ENCODE measurements at places on chromosomes 1 and 21. TPM values are rescaled to one million over a fixed set of nuclear protein-coding genes. Genes with fewer than 3 reads are reported as not detected.

OVAAL gene
- not detected for total RNA-seq

FMO2 gene
- not detected for total RNA-seq

TAL1 gene
- total RNA-seq, result not detected

OR2L2 gene
- not detected for total RNA-seq

CELA2A gene
- not detected for total RNA-seq

CCDC28B gene
- total RNA-seq, result 71.4 TPM

SLC26A9 gene
- total RNA-seq, result not detected

LINGO4 gene
- 0.32 TPM for total RNA-seq

HCN3 gene
- 5.1 TPM for total RNA-seq

ADAMTS1 gene
- total RNA-seq, result 0.99 TPM

AXDND1 gene
- total RNA-seq, result 1.4 TPM

FMOD gene
- total RNA-seq, result not detected

GSTM5 gene
- total RNA-seq, result 0.05 TPM

CYP4A11 gene
- total RNA-seq, result not detected

DNA sequence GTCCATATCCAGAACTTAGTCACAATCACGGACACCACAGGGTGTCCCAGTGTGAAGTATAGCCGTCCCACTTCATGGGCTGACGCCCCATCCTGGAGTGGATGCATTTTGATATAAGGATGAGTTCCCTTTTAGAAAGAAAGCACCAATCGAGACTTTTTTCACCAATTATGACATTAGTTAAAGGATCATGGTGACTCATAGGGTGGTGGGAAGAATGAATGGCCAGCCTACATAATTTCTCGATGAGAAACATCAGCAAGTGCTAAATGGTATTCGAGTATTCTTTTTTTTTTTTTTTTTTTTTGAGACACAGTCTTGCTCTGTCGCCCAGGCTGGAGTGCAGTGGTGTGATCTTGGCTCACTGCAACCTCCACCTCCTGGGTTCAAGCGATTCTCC, 38.5 kb upstream of the USP1 start:
- no peaks in the 10 kb centered on the region for H3K36me3 ChIP-seq
- H3K4me1 ChIP-seq, result no peaks in the 10 kb centered on the region
- no peaks in the 10 kb centered on the region for H3K27me3 ChIP-seq
- DNase-seq, result no peak

DNA sequence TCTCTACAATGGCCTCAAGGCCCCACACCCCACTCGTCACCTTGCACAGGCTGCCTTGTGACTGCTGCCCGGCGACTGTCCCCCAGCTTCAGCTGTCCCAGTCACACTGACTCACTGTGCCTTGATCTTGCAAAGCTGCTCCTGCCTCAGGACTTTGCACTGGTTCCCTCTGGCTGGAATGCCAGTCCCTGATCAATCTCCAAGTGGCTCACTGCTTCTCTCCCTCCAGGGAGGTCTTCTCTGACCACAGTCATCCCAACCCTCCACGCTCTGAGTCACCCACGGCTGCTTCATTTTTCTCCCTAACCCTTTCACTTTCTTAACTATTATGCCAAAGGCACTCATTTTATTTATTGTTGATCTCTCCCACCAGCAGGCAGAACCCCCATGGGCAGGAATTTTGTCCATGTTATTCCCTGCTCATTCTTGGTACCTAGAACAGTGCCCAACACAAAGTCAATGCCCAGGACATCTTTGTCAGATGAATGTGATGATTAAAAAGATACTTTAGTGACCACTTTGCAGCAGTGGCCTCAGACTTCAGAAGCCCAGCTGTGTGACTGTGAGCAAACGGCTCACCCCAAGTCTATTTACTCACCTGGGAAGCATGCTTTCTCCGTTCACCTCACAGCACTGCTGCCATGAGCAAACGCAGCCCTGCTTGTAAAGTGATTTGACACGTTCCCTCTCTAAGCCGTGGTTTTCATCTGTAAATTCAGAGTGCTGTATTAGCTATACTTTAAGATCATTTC, 53.4 kb downstream of the ZBTB18 start:
- peaks cover 2% of the 10 kb centered on the region for H3K27me3 ChIP-seq
- H3K4me1 ChIP-seq, result peaks cover 10% of the 10 kb centered on the region
- no peak overlapping the region for H3K27ac ChIP-seq
- no peaks in the 10 kb centered on the region for H3K36me3 ChIP-seq
- H3K4me3 ChIP-seq, result no peak overlapping the region
- no peak for DNase-seq

GRCh38 chr1:44721485-44722361, 9.2 kb downstream of the RNU5D-1 start:
- H3K4me1 ChIP-seq, result peaks cover 75% of the 10 kb centered on the region
- H3K4me3 ChIP-seq, result peak overlapping the region; percentile 52
- peak overlapping the region; percentile 99 for H3K27ac ChIP-seq
- DNase-seq, result peak; percentile 93
- H3K27me3 ChIP-seq, result no peaks in the 10 kb centered on the region

DNA sequence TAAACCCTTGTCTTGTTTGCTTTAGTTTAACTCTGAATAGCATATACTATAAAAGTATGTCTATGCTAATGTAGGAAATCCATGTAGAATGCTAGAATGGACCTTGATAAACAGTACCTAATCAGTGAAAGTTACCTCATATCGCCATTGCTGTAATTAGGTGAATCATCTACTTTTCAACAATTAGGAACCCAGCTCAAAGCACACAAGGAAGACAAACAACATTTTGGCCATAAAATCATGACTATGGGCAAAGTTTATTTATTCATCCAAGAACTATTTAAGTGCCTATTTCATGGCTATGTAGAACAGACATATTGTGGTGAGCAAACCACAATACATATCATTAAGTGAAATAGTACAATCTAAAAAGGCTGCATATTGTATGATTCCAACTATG, 1043.2 kb downstream of the BRINP3 start:
- DNase-seq, result no peak
- H3K27me3 ChIP-seq, result no peaks in the 10 kb centered on the region
- no peaks in the 10 kb centered on the region for H3K36me3 ChIP-seq
- no peak overlapping the region for H3K27ac ChIP-seq

- H3K4me1 ChIP-seq, result peaks cover 50% of the 10 kb centered on the region
- H3K4me3 ChIP-seq, result peak overlapping the region; percentile 85
- H3K27ac ChIP-seq, result peak overlapping the region; percentile 84
- no peak for DNase-seq
- peaks cover 13% of the 10 kb centered on the region for H3K27me3 ChIP-seq
- H3K36me3 ChIP-seq, result peaks cover 27% of the 10 kb centered on the region
These were observed 1.3 kb downstream of the SCYL3 start for GRCh38 chr1:169892176-169892926.

GRCh38 chr1:237043846-237044636, 2.1 kb downstream of the RYR2 start:
- H3K36me3 ChIP-seq, result peaks cover 4% of the 10 kb centered on the region
- peaks cover 4% of the 10 kb centered on the region for H3K4me1 ChIP-seq
- H3K4me3 ChIP-seq, result no peak overlapping the region
- peaks cover 46% of the 10 kb centered on the region for H3K27me3 ChIP-seq

- H3K4me3 ChIP-seq, result no peak overlapping the region
- H3K4me1 ChIP-seq, result no peaks in the 10 kb centered on the region
- no peak for DNase-seq
- H3K27ac ChIP-seq, result no peak overlapping the region
- peaks cover 39% of the 10 kb centered on the region for H3K36me3 ChIP-seq
- H3K27me3 ChIP-seq, result no peaks in the 10 kb centered on the region
These were observed 21.2 kb upstream of the EPRS1 start for GRCh38 chr1:220067269-220068204.

DNA sequence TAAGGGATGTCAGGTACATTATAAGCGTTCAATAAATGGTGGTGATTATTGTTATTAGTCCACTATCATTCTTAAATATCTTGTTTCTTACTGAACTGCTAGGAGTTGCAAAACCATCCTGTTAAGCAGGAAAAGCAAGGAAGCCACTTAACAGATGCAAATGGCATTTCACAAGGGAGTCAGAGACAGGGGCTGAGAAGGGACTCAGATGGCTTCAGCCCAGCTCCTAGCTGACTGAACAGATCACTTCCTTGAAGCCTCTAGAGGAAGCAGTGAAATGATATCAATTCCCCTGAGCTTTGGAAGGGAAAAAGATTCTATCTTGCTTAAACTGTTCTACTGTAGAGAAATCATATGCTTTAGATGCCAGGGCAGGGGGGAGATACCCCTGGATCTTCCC, 151.5 kb downstream of the ST6GALNAC5 start:
- H3K27me3 ChIP-seq, result peaks cover 5% of the 10 kb centered on the region
- H3K36me3 ChIP-seq, result no peaks in the 10 kb centered on the region
- no peak for DNase-seq
- no peak overlapping the region for H3K27ac ChIP-seq
- H3K4me1 ChIP-seq, result no peaks in the 10 kb centered on the region

GRCh38 chr1:66583021-66583420, 49.1 kb downstream of the SGIP1 start:
- H3K36me3 ChIP-seq, result no peaks in the 10 kb centered on the region
- H3K27me3 ChIP-seq, result peaks cover 2% of the 10 kb centered on the region
- no peak for DNase-seq
- H3K27ac ChIP-seq, result no peak overlapping the region
- no peaks in the 10 kb centered on the region for H3K4me1 ChIP-seq

DNA sequence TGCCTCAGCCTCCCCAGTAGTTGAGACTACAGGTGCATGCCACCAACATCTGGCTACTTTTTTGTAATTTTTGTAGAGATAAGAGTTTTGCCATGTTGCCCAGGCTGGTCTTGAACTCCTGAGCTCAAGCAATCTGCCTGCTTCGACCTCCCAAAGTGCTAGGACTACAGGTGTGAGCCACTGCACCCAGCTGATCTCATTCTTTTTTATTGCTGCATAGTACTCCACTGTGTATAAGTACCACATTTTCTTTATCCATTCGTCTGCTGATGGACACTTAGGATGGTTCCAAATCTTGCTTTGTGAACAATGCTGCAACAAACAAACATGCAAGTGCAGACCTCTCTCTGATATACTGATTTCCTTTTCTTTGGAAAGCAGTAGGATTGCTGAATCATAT, 59.5 kb downstream of the UROD start:
- H3K27ac ChIP-seq, result no peak overlapping the region
- no peak for DNase-seq
- H3K36me3 ChIP-seq, result no peaks in the 10 kb centered on the region
- H3K27me3 ChIP-seq, result peaks cover 31% of the 10 kb centered on the region

- no peak for DNase-seq
- no peak overlapping the region for H3K4me3 ChIP-seq
- H3K36me3 ChIP-seq, result peaks cover 3% of the 10 kb centered on the region
- H3K4me1 ChIP-seq, result no peaks in the 10 kb centered on the region
- H3K27ac ChIP-seq, result no peak overlapping the region
These were observed 67.1 kb downstream of the FGGY start for GRCh38 chr1:59364037-59364436.

- H3K36me3 ChIP-seq, result no peaks in the 10 kb centered on the region
- H3K4me3 ChIP-seq, result no peak overlapping the region
- no peak overlapping the region for H3K27ac ChIP-seq
These were observed 9.7 kb downstream of the SYT6 start for GRCh38 chr1:114144016-114144415.

Data from activated CD8-positive, alpha-beta T cell treated with anti-CD3 and anti-CD28 coated beads, Interleukin-2, amount 10 ng/mL, durations not matched to agents 7 days and 5 days (primary cell).